ENCODE measurements at places on chromosomes 4 and X.

- no peak for DNase-seq
These were observed 15.5 kb downstream of the KLB start for GRCh38 chr4:39422247-39422646.

DNA sequence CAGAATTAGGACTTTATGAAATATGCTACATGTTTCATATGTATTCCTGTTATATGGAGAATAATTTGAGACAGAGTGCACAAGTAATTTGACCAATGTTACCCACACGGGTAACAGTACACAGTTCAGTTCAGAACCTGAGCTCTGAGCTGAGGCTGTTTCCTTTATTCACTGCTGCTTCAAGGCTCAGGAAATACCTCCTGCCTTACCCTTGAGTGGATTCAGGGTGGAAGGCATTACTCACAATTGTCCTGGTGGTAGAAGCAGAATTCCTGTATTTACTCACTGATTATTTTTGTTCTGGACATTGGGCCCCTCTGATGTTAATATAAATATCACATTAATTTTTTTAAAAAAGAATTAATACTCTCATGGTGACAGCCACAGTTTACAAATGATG, 73.5 kb upstream of the CAMK2D start:
- DNase-seq, result no peak

DNA sequence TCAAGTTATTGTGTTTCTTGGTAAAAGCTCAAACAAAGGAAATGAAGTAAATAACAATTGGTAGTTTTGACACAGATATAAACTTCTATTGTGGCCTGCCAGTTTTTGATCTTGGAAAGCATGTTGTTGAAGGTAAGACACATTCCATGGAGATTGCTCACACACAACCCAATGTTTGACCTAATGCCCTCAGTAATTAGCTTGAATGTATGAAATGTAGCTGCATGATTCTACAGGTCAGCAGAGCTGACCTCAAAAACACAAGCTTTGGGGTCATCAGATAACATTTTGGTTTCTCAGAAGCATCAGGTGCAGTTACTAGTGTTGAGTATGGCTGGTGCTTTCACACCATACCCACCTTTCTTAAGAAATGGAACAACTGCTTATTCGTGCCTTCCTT, 16.5 kb downstream of the GPR173 start:
- no peak for DNase-seq

GRCh38 chrX:150581093-150581775, 12.8 kb downstream of the MTM1 start:
- no peak for DNase-seq

DNA sequence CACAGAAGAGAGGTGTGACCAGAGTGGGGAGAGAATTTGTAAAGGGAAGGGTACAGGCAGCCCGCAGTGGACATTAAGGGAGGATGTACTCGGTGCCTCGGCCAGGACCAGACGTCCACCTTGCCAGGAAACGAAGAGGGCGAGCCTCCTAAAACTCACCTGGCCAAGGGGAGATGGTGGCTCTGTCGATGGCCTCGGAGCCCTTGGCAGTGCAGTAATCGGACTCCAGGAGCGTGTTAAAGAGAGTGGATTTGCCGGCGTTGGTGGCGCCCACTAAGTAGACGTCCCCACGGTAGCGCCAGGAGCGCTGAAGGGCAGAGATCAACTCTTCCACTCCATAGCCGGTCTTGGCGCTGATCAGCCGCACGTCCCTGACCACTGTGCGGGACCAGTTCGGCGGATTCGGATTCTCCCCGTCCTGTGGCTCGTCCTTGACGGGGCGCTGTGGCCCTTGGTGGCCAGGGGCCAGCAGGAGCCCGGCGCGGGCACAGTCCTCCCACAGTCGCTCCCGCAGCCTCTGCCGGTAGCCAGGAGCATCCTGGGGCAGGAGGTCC, 1.0 kb downstream of the NOA1 start:
- DNase-seq, result no peak

GRCh38 chr4:10312568-10312967, 144.7 kb downstream of the ZNF518B start:
- no peak for DNase-seq

- no peak for DNase-seq
These were observed 188.5 kb downstream of the PWWP3B start for GRCh38 chrX:106356580-106356979.

DNA sequence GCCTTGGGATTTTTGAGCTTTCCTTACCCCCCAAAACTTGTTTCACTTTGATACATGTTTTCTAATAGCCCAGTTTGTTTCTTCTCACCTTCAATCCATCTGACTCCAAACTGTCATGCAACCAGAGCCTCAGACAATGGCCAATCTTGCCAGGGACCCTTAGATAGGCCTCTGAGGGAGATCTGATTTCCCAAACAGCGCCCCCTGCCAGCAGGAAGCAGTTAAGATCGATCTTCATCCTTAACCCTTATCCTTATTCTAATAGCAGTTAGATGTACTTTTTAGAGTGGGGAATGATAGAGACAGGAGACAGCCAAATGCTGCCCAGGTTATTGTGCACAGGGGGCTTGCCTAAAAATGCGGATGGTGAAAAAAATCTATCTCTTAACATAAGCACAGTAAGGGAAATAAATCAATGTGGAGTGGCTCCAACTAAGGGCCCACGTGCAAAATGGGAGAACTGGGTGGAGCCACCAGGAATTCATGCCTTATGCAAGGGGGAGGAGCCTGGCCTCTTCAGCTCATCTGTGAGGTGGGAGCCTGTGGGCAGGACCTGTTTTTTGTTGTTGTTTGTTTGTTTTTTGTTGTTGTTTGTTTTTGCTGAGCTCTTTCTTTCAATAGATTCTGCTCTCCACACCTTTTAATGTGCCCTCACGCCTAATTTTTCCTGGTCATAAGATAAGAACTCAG, 833.6 kb upstream of the AGA start:
- DNase-seq, result no peak

GRCh38 chr4:10622728-10623127, 61.8 kb downstream of the CLNK start:
- DNase-seq, result no peak

DNA sequence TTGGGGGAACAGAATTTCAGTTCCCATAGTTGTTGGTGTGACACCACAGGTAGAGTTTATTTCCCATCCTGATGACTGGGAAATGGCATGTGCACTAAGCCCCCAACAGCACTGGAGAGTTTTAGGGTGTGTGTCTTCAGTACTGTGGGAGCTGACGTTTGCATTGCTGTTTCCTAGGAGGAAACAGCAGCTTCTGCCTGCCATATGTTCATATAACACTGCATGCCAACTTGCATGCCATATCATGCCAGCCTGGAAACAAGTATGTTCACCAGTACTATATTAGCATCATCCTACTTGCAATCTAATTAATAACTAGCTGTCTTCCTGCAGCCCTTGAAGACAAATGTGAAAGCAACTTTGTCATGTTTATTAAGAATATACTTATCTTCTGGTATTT, 58.2 kb downstream of the NAA11 start:
- no peak for DNase-seq

DNA sequence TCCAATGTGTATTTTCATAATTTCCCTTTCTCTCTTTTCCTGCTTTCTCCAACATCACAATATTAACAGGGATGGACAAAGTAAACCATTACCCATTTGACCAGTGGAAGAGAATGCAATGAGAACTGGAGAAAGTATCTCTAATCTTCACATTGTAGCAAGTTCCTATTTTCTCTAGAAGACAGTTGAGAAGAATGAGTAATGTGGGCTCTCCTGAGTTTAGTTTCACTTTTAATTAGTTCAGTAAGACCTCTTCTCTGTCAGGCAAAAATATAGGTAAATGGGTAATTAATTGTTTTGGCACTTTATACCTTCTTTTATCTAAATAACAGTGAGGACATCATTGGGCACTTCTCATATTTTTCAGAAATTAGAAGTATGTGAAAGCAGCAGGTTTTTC, 602.0 kb downstream of the GLUD2 start:
- no peak for DNase-seq

DNA sequence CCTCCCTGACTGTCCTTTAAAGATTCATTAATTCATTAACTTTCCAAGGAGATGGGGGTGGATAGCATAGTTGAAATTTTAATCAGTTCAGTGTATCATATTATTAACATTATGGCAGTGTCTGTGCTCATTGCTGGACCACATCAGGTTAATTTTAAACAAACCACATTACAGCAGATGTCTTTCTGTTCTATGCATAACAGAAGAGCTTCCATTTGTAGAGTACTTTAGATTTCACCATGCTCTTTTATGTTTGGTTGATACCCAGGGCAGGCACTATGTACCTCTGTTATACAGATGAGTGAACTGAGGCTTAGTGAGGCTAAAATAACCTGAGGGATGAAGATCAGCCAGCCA, 41.1 kb downstream of the AFF2 start:
- DNase-seq, result no peak

DNA sequence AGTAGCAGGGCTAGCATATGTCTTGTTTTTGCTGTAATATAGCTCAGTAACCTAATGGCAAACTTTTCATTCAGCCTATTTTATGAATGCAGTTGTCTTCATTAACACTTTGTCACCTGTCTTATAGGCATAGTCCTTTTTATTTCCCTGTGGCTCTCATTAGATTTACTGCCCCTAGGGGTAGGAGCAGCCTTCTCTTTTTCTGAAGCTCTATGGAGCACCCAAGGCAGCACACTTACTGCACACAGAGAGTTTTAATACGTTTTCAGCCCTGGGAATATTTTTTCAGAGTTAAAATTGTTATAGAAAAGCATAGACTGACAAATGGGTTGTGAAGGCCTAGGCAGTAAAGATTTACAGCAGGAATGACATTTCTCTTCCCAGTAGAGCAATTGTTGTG, 406.8 kb downstream of the TMA16 start:
- no peak for DNase-seq

GRCh38 chrX:152170621-152171020, 32.2 kb upstream of the MAGEA10 start:
- no peak for DNase-seq

DNA sequence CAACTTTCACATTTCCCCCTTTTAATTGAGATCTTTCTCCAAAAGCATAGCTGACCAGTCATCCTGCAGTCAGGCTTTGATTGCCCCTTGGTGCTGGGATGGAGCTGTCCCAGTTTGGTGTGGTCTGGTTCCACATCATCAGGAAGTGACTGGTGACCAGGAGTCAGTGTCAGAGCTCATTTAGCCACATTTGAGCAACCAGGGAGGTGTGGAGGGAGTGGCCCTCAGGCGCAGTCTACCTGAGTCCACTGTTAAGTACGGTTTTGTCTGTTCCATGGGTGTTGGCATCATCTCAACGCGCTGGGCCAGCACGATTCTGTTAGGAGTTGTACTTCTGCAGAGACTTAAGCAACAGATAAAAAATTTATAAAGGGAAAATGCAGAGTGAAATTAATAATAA, 52.6 kb downstream of the RGS12 start:
- no peak for DNase-seq

- no peak for DNase-seq
These were observed 346.7 kb upstream of the SLIT2 start for GRCh38 chr4:19905024-19905423.

GRCh38 chrX:22686138-22686541, 313.6 kb upstream of the DDX53 start:
- no peak for DNase-seq

- DNase-seq, result peak; percentile 49
These were observed 653 bp downstream of the PLA2G12A start for GRCh38 chr4:109729117-109729717.

- peak; percentile 64 for DNase-seq
These were observed 590 bp upstream of the NAF1 start for GRCh38 chr4:163167333-163167626.

DNA sequence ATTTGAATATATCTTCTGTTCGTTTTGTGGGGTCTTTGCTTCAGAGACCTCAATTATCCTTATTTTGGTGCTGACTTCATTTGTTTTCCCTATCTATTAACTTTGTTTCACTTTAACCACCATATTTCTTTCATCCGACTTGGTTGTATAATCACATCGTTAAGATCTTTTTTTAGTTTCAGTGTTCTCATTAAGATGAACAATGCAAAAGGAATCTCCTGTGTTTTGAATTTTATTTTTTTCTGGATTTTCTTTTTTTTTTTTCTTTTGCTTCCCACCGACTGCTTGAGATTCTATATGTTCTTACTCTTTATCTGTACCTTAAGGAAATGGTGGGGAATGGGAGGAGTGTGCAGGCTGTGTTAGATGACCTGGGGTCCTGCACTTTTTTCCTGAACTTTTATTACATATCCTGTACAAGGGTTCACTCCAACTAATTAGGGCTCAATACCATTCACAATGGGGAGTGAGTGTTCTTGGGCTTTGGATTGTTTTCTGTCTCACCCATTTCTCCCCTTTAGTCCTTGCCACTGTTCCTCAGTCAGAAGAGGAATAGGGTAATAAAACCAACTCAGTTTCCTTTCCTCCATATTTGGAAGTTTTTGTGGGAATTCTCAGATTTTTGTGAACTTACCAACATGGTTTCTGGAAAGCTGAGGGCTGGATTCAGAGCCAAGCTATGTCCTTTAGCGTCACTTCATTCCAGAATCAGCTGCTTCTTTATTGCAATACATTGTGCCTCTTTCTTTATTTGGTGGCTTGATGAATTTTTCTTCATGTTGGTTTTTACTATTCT, 43.2 kb upstream of the BMPR1B start:
- DNase-seq, result no peak

- no peak for DNase-seq
These were observed 326.3 kb downstream of the RAPGEF2 start for GRCh38 chr4:159428975-159429692.

DNA sequence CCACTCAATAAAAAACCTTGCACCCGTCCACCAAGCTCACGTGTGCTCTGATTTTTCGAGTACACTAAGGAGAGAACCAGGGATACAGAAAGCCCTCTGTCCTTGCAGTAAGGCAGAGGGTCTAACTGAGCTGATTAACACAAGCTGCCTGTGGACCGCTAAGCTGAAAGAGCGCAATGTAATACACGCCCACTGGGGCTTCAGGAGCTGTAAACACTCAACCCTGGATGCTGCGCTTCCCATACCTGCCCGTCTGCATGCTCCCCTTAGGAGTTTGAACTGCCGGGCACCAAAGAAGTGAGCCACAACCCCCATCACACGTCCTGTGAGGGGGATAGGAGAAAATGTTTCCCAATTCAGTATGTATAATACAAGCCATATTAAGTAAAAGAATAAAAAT, 664.8 kb downstream of the PCDH18 start:
- DNase-seq, result no peak

GRCh38 chrX:72097098-72097497, 34.6 kb downstream of the RTL5 start:
- DNase-seq, result no peak

- no peak for DNase-seq
These were observed 187.1 kb upstream of the C1QTNF7 start for GRCh38 chr4:15240764-15241163.

DNA sequence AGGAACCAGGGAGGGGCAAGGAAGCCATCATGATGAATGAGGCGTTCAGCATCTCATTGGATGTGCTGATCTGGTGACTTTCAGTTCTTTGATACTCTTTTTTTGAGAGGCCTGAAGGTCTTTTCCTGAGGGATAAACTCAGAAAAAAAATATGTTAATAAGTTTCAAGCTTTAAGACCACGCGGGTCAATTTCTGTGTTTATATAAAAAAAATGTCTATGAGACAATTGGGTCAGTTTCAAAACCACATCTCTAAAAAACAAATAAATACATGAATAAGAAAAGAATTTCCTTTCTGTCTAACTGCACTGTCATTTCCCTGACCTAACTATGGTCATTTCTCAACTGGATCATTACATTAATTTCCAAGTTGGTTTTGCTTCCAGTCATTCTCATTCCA, 62.6 kb downstream of the TRIML1 start:
- DNase-seq, result no peak

- DNase-seq, result peak; percentile 16
These were observed 30.0 kb upstream of the HUWE1 start for GRCh38 chrX:53716328-53717088.

- no peak for DNase-seq
These were observed 3.8 kb downstream of the TMEM165 start for GRCh38 chr4:55399581-55399980.
